ENCODE measurements at places on chromosomes 5 and 9. TPM values are rescaled to one million over a fixed set of nuclear protein-coding genes. Genes with fewer than 3 reads are reported as not detected.

Gene PCDHGB5
- 2.0 TPM for total RNA-seq

Gene FBLL1
- 0.34 TPM for total RNA-seq

Gene SLC6A3
- total RNA-seq = 0.32 TPM

Gene ADRB2
- 0.40 TPM for total RNA-seq

Gene PCDHA3
- 2.8 TPM for total RNA-seq

Gene SAPCD2
- total RNA-seq = 5.7 TPM

Gene CWC27
- total RNA-seq = 40.6 TPM

Gene TENT4A
- total RNA-seq = 20.9 TPM

Gene ABL1
- 74.0 TPM for total RNA-seq

Gene SH3GL2
- 1.2 TPM for total RNA-seq

Gene TLN1
- 71.5 TPM for total RNA-seq

DNA sequence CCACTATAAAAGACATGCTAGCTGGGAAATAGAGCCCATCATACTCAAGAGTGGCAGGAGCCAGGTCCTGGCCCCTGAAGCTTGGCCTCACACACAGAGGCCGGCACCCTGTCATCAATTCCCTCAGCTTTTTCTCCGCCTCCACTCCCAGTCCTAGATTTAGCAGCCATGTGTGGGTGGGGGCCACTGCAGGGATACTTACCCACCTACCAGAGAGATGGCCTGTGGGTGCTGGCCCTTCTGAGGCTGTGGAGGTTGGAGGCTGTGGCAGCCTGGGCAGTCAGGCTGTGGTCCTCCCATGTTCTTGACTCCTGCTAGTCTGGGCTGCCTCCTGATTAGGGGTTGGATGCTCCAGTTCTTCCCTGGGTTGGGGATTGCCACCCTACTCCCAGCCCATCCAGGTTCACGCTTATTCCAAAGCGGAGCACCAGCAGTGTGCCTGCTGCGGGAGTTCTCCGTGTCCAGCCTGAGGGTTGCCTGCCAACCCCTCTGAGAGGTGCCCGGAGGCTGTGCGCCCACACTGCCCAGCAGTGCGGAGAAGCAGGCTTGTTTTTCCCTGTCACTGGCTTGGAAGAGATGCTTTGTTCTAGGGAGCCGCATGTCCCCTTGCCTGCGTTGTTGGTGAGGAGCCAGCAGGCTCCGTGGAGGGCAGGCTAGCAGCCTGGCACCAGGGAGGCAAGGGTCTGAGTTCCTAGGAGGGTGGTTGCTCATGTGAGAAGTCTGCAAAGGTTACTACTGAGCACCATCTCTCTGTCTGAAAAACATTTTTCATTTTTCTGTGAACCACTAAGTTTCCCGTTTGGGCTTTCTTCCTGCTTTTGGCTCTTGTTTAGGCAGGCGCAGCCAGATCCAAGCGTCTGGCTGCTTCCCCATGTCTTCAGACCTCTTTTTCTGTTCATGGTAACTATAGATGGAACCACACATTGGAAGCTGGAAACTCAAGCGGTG lies 7.5 kb downstream of the SLC22A5 start:
- H3K27ac ChIP-seq = no peak overlapping the region
- H3K4me3 ChIP-seq = no peak overlapping the region
- no peaks in the 10 kb centered on the region for H3K36me3 ChIP-seq
- H3K27me3 ChIP-seq = no peaks in the 10 kb centered on the region
- no peak for DNase-seq

GRCh38 chr5:10655161-10655971 lies 91.5 kb downstream of the ANKRD33B start:
- peaks cover 8% of the 10 kb centered on the region for H3K4me1 ChIP-seq
- H3K27ac ChIP-seq = no peak overlapping the region
- no peaks in the 10 kb centered on the region for H3K36me3 ChIP-seq
- no peak overlapping the region for H3K4me3 ChIP-seq
- H3K27me3 ChIP-seq = no peaks in the 10 kb centered on the region

- no peak overlapping the region for H3K27ac ChIP-seq
- DNase-seq = peak; percentile 22
- no peak overlapping the region for H3K4me3 ChIP-seq
- H3K36me3 ChIP-seq = no peaks in the 10 kb centered on the region
- no peaks in the 10 kb centered on the region for H3K27me3 ChIP-seq
- H3K4me1 ChIP-seq = peaks cover 6% of the 10 kb centered on the region
Measured at GRCh38 chr5:96861076-96861475, 15.2 kb upstream of the ERAP2 start.

- no peak for DNase-seq
- no peak overlapping the region for H3K27ac ChIP-seq
- no peaks in the 10 kb centered on the region for H3K4me1 ChIP-seq
- no peaks in the 10 kb centered on the region for H3K27me3 ChIP-seq
Measured at GRCh38 chr5:123945548-123945947, 433.6 kb downstream of the CSNK1G3 start.

GRCh38 chr5:944992-945685 lies 52.5 kb downstream of the TRIP13 start:
- H3K36me3 ChIP-seq = no peaks in the 10 kb centered on the region
- peaks cover 34% of the 10 kb centered on the region for H3K27me3 ChIP-seq
- H3K4me1 ChIP-seq = peaks cover 13% of the 10 kb centered on the region
- no peak for DNase-seq

DNA sequence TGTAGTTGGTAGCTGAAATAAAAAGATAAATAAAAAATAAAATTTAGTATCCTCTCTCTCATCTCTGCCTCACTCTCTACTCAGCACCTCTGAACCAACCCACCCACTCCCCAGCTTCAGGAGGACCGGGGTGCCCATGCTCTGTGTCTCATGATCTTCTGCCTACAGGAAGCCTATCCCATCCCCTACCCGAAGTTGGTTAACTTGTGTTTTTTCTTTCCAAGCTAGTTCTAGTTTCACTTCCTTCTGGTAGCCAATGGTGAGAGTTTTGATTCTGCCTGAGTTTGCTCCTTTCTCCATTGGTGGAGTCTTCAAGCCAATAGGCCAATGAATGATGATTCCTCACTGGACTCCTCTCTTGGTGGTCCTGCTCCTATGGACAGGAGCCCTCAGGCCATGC lies 32.1 kb downstream of the SNX24 start:
- no peak for DNase-seq
- no peaks in the 10 kb centered on the region for H3K4me1 ChIP-seq
- H3K27ac ChIP-seq = no peak overlapping the region
- no peak overlapping the region for H3K4me3 ChIP-seq
- H3K36me3 ChIP-seq = no peaks in the 10 kb centered on the region

DNA sequence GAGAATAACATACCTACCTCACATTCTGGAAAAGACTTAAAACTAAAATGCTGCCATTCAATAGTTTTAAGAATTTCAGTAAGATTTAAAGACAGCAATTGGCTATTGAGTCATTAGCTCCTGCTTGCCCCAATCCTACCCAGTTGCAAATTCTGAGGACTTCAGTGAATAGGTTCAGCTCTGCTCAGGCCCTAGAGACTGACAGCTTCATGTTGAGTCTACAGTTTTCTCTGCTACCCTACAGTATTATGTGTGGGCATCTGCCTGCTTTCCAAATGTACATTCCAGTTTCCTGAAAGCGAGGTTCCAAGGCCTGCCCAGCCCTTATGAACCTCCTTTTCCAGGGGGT lies 61.5 kb downstream of the ARSB start:
- no peaks in the 10 kb centered on the region for H3K36me3 ChIP-seq
- peaks cover 37% of the 10 kb centered on the region for H3K4me1 ChIP-seq
- no peak overlapping the region for H3K27ac ChIP-seq
- H3K27me3 ChIP-seq = no peaks in the 10 kb centered on the region
- no peak overlapping the region for H3K4me3 ChIP-seq

DNA sequence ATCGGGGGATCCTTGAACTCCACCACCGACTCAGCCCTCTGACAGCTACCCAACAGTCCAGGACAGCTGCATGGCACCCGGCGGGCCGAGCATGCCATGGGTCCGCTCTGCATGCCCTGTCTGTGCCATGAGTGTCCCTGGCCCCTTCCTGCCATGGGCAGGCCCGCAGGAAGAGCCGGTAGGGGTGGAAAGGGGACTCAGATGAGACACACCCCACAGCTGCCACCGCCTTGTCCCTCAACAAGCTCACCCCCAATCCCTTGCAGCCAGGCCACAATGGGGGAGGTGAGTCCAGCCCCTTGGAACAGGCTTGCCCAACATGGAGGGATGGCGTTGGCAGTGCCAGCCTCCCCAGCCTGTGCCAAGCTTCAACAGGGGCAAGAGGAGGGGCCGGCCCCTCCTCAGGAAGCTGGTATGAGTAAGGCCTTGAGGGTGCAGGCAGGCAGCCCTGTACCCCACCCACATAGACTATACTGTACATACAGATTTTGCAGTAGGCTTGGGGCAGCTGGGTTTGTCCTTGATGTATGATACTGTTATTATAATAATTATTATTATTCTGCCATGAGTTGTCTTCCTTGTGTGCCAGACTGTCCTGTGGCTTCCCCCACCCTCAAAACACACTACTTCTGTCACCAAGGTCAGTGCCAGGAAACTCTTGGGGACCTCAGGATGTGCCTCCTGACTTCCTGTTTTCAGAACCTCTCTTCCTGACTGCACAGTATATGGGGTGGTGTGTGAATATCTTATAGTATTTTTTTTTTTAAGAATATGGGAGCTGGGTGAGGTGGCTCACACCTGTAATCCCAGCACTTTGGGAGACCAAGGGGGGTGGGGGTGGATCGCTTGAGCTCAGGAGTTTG lies 12.0 kb upstream of the SLC34A1 start:
- no peak overlapping the region for H3K4me3 ChIP-seq
- peaks cover 6% of the 10 kb centered on the region for H3K4me1 ChIP-seq
- H3K27me3 ChIP-seq = peaks cover 16% of the 10 kb centered on the region
- DNase-seq = no peak
- H3K27ac ChIP-seq = no peak overlapping the region

- H3K4me3 ChIP-seq = no peak overlapping the region
- H3K36me3 ChIP-seq = no peaks in the 10 kb centered on the region
- peak; percentile 66 for DNase-seq
- peaks cover 12% of the 10 kb centered on the region for H3K4me1 ChIP-seq
- no peaks in the 10 kb centered on the region for H3K27me3 ChIP-seq
Measured at GRCh38 chr9:119963258-119963797, 594.1 kb upstream of the BRINP1 start.

DNA sequence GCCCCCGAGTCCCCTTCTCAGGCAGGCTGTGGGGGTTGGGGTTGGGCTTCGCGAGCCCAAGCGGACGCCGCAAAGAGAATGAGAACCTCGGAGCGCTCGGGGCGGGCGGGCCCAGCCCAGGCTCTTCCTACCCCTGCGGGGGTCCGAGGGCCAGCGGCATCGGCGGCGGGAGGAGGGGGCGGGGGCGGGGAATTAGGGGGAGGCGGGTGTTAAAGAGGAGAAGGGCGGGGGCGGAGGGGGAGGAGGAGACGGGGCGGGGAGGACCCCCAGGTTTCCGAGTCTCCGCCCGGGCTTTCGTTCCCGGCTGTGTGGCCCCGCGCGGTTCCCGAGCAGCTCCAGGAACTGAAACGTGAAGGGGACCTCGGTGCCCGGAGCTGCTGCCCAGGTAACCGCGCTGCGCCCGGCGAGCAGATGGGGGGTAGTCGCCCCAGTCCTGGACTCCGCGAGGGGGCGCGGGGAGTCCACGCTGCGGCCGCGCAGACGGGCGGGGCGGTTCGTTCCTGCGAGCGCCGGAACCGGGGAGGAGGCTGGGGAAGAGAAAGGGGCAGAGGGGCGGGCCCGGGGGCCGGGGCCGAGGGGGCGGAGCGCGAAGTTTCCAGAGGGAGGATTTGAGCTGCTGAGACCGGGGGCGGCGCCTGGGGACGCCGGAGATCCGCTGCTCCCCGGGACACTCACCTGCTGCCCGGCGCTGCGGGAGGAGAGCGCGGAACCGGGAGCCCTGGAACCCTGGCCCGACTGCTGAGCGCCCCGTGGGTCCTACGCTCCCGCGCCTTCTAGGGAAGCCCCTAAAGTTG lies 38.4 kb upstream of the PLEKHG4B start:
- peak overlapping the region; percentile 88 for H3K27ac ChIP-seq
- peaks cover 10% of the 10 kb centered on the region for H3K4me1 ChIP-seq
- peak; percentile 95 for DNase-seq
- peaks cover 47% of the 10 kb centered on the region for H3K27me3 ChIP-seq
- peak overlapping the region; percentile 92 for H3K4me3 ChIP-seq
- no peaks in the 10 kb centered on the region for H3K36me3 ChIP-seq

- H3K27ac ChIP-seq = no peak overlapping the region
- peaks cover 12% of the 10 kb centered on the region for H3K4me1 ChIP-seq
- H3K27me3 ChIP-seq = no peaks in the 10 kb centered on the region
- no peaks in the 10 kb centered on the region for H3K36me3 ChIP-seq
- no peak for DNase-seq
Measured at GRCh38 chr9:126309427-126310189, 17.0 kb upstream of the MVB12B start.

GRCh38 chr5:178672630-178673029 lies 45.8 kb upstream of the CLK4 start:
- no peak overlapping the region for H3K4me3 ChIP-seq
- no peak for DNase-seq
- no peaks in the 10 kb centered on the region for H3K36me3 ChIP-seq
- no peaks in the 10 kb centered on the region for H3K27me3 ChIP-seq

- no peak overlapping the region for H3K27ac ChIP-seq
- no peaks in the 10 kb centered on the region for H3K36me3 ChIP-seq
- H3K4me1 ChIP-seq = peaks cover 9% of the 10 kb centered on the region
- no peak overlapping the region for H3K4me3 ChIP-seq
- no peaks in the 10 kb centered on the region for H3K27me3 ChIP-seq
Measured at GRCh38 chr9:106795031-106795430, 67.9 kb upstream of the ZNF462 start.

- no peaks in the 10 kb centered on the region for H3K27me3 ChIP-seq
- no peaks in the 10 kb centered on the region for H3K36me3 ChIP-seq
- H3K27ac ChIP-seq = no peak overlapping the region
- no peak overlapping the region for H3K4me3 ChIP-seq
Measured at GRCh38 chr9:87382900-87383299, 114.8 kb upstream of the DAPK1 start.

DNA sequence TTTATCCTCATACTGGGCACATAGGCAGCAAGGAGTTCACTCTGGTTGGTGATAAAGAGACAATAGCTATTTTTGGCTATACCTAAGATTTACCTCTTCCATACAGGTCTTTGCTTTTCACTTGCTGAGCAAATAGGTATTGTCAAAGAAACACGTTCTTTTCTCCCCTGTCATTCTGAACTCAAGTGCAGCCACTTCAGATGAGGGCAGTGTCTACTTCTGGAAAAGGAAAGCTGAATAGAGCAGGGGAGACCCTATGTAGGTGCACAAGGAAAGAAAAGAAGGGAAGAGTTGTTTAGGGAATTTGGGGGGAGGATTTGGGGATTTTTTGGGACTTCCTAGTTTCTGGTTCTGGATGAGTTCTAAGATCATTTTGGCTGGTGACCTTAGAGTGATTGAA lies 109.6 kb downstream of the ATP10B start:
- H3K36me3 ChIP-seq = no peaks in the 10 kb centered on the region
- no peaks in the 10 kb centered on the region for H3K27me3 ChIP-seq
- H3K27ac ChIP-seq = no peak overlapping the region
- no peak overlapping the region for H3K4me3 ChIP-seq
- DNase-seq = no peak

DNA sequence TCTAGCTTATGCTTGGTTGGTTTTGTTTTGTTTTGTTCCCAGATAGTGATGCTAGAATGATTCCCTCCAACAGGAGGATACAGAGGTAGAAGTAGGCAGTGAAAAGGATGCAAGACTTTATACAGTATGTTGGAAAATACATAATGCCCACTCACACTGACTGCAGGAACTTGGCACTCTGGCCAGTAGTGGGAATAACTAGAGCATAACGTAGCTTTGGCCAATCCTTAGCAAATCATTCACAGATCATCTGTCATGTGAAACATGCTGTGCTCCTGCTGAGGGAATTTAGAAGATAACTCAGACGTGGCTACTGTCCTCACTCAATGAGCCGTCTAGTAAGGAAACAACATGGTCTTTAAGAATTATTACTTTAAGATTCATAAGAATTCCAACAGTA lies 13.5 kb downstream of the CFAP90 start:
- H3K4me3 ChIP-seq = no peak overlapping the region
- DNase-seq = no peak
- H3K4me1 ChIP-seq = peaks cover 4% of the 10 kb centered on the region
- no peaks in the 10 kb centered on the region for H3K36me3 ChIP-seq
- H3K27me3 ChIP-seq = no peaks in the 10 kb centered on the region
